ENCODE measurements at places on chromosomes 7 and 10.

DNA sequence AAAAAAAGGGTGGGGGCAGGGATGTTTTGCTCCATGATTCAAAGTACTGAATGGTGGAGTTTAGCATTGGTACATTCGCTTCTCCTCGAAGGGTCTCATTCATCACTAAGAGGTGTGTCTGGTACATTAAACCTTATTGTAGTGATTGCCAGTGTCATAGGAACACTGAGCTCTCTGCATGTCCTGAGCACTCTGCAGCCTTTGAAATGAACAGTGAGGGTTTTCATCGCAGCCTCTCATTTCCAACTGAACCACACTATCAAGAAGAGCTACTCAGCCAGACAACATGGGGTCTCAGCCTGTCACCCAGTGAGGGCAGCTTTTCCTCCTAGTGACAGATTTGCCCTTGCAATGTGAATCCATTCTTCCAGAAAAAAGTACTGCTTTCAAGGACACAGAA, 7.6 kb upstream of the DEPP1 start:
- no peak for DNase-seq

GRCh38 chr10:123606006-123606405, 60.1 kb upstream of the GPR26 start:
- no peak for DNase-seq

DNA sequence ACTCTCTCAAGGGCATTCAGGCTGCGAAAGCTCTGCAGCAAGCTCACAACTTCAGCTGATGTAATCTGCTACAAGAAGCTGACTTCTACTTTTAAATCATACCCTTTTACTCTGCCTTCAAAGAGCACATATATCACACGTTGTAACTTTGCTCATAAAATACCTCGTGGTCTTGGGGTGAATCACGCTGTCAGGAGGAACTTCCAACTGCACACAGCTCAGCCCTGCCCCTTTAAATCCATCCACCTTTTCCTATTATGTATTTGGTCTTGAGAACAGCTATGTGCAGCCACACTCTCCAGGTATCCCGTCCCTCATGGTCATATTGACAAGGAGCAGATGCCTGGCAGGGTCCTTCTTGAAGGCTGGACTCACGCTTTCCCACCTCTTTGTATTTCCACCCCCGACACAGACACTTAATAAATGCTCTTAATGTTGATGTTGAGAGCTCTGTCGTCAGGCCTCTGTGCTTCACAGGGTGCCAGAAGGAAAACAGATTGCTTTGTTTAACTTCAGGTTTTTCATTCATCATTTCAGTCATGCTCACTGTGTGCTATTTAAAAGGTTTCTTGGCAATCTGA, 47.6 kb downstream of the ICA1 start:
- no peak for DNase-seq

- no peak for DNase-seq
Measured at GRCh38 chr7:103532955-103533354, 86.9 kb upstream of the SLC26A5 start.

DNA sequence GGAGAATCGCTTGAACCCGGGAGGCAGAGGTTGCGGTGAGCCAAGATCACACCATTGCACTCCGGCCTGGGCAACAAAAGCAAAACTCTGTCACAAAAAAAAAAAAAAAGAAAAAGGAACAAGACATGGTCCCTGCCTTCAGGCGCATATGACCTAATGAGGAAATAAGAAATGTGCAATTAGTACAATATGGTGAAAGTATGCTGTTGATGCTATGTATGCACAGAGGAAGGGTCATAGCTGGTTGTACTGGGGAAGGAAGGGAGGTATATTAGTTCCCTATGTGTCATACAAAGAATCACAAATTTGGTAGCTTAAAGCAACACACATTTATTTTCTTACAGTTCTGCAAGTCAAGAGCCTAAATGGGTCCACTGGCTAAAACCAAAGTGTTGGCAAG, 97.8 kb upstream of the MPP7 start:
- no peak for DNase-seq

GRCh38 chr10:74683621-74684364, 142.6 kb upstream of the KAT6B start:
- DNase-seq: no peak

- DNase-seq: no peak
Measured at GRCh38 chr10:58177362-58177947, 90.2 kb downstream of the IPMK start.

All from NCI-H1930 (cell line).